HCT116 (cell line): ENCODE measurements at places on chromosomes 12 and 14.

DNA sequence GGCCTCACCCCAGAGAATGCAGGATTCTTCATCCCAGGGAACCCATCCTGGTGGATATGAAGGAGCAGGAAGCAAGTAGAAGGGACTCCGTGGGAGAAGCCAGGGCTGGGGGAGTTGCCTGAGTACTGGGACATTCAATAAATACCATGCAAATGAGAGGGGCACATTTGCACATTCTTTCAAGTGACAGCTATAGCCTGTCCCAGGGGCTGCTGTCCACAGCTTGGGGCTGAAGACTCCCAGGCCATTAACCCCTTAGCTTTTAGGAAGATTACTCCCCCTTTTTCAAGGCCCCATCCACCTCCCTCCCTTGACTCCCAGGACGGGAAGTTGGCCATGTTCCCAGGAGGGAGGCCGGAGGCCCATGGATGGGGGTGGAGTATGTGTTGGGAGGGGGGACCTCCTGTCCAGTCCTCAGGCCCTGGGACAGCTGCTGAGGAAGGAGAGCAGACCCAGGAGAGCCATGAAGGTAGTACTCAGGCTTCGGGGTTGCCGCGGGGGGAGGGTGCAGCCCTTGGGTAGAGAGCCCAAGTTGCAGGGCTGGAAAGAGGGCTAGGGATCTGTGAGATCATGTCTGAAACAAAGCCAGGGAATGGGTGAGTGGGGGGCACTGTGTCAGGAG, 974 bp upstream of the TNS2 start:
- no peak for DNase-seq

GRCh38 chr14:70711451-70711850, 69.7 kb downstream of the TTC9 start:
- DNase-seq: no peak

GRCh38 chr12:87660291-87660690, 368.9 kb downstream of the C12orf50 start:
- no peak for DNase-seq

DNA sequence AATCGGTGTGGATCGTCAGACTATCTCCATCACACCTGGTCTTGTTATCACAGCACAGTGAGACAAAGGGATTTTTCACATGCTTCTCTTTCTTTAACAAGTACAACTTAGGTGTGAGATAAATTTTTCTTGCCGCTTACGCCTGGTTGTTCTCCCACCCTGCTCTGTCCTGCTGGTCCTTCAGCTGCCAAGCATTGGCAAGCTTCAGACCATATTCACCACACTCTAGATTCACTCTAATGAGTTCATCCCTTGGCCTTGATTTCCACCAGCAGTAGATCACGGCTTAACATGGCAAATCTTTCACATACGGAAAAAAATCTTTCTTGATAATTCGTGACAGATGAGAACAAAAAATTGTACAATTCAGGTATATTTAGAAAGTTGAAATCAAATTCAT, 33.5 kb downstream of the RHOJ start:
- no peak for DNase-seq

GRCh38 chr12:112828541-112828940, 37.0 kb downstream of the RPH3A start:
- no peak for DNase-seq

GRCh38 chr12:9037431-9037830, 48.1 kb downstream of the KLRG1 start:
- DNase-seq: no peak

GRCh38 chr14:69796797-69797500, at the start of gene SLC10A1:
Gene SLC10A1 (minus strand): TSS chr14:69797241. CDS start chr14:69797155, 86 bp downstream.
- DNase-seq: no peak

DNA sequence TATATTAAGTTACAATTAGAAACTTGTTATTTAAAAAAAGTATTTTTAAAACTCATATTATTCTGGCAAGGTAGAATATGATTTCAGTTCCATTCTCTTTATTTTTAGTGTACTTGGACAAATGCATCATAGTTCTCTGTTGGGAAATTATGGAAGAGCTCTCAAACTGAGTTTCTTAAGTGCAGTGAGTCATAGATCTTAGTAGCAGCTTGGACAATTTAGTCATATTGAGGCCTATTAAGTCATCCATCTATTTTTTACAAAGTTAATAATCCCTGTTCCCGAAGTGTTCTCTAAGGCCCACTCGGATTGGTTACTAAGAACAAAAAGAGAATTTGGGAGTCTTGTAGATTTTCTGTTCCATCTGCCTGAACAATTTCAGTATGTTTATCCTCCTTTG, 113.9 kb downstream of the ANO4 start:
- DNase-seq: no peak

DNA sequence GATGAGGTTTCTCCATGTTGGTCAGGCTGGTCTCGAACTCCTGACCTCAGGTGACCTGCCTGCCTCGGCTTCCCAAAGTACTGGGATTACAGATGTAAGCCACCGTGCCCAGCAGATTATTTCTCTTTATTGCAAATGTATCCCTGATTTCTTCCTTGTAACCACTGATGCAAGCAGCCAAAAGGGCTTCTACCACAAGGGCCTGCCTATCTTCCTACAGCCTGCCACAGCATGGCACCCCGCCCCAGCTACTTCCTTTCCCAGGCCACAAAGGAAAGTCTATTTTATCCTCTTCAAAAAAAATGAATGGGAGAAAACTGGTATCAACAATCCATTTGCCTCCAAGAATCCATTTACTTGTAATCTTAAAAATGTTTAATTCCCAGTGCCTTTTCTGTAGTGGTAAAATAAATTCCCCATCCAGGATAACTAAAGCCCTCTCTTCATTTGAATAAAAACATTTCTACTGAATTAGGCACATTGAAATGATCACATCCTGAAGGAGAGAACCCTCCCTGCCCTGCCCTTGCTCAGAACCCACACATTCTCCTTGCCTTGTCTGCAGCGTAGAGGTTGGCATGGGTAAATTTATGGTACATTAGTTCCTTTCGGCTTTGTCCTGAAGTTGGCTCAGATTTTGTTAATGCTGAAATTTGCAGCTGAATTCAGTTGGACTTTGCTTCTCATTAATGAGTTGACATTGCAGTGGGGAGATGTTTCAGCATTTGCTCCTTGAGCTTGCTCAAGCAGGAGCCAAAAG, 19.2 kb downstream of the GPHB5 start:
- no peak for DNase-seq

- no peak for DNase-seq
Measured at GRCh38 chr14:69066396-69067171, 86.3 kb downstream of the DCAF5 start.

GRCh38 chr12:49019120-49019430, 499 bp upstream of the PRKAG1 start:
- no peak for DNase-seq

DNA sequence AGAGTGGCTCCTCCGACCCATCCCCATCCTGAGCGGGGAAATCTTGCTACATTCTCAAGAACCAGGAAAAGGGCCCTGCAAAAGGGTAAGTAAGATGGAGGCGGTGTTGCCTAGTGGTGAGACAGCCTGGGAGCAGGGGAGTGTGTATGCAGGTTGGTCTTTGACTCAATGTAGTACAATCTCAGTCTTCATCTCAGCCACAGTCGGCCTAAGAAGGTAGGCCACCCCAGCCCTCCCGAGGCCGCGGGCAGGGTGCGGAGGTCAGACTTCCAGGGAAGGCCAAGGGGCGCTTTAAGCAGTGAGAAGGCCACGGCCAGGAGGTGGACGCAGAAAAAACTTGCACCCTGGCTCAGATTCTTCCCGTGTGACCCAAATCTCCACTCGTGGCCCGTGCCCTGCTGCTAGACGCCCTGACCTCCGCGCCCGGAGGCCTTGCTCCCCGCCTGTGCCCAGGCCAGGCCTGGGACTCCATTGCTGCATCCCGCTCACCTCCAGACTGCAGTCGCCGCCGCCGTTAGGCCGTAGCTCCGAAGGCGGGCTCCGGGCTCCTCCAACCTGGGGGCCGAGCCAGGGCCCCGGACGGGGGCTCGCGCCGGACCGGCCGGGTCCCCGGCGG, 435 bp downstream of the FOXM1 start:
- no peak for DNase-seq

- DNase-seq: no peak
Measured at GRCh38 chr14:61482348-61483206, 161.2 kb downstream of the PRKCH start.

GRCh38 chr12:103780093-103780440, 61.0 kb downstream of the NT5DC3 start:
- DNase-seq: no peak

GRCh38 chr14:77832297-77832696, 32.4 kb downstream of the ADCK1 start:
- no peak for DNase-seq

DNA sequence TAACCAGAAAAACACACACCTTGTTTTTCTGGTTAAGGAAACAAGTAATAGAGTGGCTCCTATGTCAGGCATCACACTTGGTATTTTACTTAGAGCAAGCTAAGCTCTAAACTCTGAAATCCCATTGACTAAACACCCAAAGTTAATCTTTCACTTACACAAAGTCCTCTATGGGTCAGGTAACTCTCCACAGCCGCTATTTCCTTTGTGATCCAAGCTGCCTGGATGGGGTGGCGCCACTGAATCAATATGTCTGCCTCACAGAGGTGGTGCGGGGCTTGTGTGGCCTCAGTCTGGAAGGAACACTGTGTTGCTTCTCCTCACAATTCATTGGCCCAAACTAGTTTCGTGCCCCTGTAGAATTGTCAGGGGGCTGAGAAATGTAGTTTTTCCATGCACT, 160.0 kb upstream of the E2F7 start:
- DNase-seq: no peak

DNA sequence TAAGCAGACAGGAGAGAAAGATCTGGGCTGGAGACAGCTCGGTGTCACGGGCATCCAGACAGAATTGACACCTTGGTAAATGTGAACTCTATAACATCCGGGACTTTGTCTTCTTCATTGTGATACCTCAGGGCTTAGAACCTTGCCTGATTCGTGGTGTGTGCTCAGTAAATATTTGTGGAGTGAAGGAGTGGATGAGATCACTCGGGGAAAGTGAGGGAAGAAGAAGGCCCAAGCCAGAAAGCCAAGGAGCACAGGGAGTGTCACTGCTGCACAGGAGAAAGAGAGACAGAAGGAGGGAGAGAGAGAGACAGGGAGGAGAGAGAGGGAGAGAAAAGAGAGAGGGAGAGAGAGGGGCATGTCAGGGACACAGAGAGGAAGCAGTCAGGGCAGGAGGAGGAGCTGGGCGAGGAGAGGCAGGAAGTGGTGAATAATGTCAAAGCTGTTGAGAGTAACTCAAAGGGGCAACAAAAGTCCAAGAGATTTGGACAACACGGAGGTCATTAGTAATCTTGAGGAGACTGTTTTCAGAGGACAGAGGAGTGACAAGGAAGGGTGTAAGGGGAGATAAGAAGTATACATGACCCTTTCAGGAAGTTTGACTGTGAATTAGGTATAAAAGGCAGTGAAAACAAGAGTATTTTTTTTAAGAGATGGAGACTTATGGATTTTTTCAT, 141.6 kb upstream of the MAX start:
- no peak for DNase-seq

GRCh38 chr12:57771236-57771872, 551 bp downstream of the METTL1 start:
- DNase-seq: peak; percentile 89

DNA sequence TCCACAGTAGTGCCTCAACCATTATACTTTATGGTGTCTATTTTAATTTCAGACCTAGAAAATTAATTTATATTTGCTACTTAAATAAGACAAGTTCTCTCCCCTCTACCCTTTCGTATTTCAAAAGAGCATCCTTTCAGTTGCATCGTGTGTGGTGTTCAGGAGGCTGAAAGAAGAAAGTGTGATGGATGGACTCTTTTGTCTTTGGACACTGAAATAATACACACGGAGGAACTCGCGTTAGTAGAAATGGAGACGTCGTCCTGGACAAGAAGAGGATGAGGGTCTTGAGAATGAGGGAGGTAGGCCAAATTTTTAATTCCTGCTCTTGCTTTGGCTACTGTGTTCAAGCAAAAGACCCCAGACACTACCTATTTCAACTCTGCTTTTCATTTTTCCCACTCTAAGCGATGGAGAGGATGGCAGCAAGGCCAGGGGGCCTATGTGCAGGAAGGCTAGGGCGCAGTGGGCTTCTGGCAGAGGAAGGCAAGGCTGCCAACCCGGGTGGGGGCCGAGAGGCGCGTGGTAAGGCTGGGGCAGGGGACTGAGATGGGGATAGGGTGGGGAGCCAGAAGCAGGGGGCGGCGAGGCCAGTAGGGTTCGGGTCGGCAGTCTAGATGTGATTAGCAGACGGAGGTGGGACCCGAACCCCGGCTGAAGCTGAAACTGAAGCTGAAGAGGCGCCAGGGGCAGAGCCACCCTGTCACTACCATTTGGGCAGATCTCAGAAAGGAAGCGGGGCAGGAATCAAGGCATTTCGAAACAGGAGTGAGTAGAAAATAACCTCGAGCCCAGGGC, 722 bp downstream of the TMED8 start:
- no peak for DNase-seq

GRCh38 chr12:50842637-50843493, at the start of gene TMPRSS12:
Gene TMPRSS12 (plus strand): TSS chr12:50842926. CDS start chr12:50842965, 39 bp downstream.
- no peak for DNase-seq

DNA sequence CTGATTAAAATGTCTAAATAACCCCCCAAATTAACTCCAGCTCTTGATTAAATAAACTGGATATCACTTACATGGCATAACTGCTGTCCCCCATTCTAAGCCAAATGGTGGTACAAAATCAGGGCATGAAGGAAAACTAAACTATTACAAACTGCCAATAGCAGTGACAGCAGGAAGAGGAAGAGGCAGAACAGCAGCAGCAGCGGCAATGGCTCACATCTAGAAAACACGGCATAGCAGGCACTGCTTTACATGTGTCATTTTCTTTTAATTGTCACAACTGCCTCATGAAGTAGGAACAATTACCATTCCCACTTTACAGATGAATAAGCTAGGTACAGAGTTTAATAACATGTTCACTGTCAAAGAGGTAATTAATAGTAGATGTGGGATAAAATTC, 92.0 kb downstream of the EPS8 start:
- DNase-seq: no peak

- no peak for DNase-seq
Measured at GRCh38 chr12:1575408-1576401, 18.7 kb downstream of the FBXL14 start.

GRCh38 chr12:63965936-63966605, 121.6 kb downstream of the SRGAP1 start:
- DNase-seq: no peak

- DNase-seq: no peak
Measured at GRCh38 chr12:88306471-88307069, 164.5 kb downstream of the TMTC3 start.

- DNase-seq: no peak
Measured at GRCh38 chr12:26704684-26705460, 128.1 kb downstream of the ITPR2 start.

GRCh38 chr12:121388421-121388981, 11.4 kb upstream of the RNF34 start:
- no peak for DNase-seq
